ENCODE measurements at places on chromosomes 3 and 15.

GRCh38 chr3:21790466-21790865, 39.5 kb upstream of the ZNF385D start:
- no peak for DNase-seq

DNA sequence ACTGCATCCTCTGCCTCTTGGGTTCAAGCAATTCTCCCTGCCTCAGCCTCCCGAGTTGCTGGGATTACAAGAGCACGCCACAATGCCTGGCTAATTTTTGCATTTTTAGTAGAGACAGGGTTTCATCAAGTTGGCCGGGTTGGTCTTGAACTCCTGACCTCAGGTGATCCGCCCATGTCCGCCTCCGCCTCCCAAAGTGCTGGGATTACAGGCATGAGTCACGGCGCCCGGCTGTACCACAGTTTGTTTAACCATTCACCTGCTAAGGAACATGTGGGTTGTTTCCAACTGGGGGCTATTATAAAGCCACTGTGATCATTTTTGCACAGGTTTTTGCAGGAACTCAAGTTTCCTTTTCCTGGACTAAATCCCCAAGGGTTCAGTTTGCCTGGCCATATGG, 123.2 kb upstream of the RAP2B start:
- no peak for DNase-seq

GRCh38 chr3:7790141-7790540, 711.5 kb upstream of the LMCD1 start:
- no peak for DNase-seq

- no peak for DNase-seq
Observed at GRCh38 chr3:180264479-180264878, 227.7 kb upstream of the PEX5L start.

DNA sequence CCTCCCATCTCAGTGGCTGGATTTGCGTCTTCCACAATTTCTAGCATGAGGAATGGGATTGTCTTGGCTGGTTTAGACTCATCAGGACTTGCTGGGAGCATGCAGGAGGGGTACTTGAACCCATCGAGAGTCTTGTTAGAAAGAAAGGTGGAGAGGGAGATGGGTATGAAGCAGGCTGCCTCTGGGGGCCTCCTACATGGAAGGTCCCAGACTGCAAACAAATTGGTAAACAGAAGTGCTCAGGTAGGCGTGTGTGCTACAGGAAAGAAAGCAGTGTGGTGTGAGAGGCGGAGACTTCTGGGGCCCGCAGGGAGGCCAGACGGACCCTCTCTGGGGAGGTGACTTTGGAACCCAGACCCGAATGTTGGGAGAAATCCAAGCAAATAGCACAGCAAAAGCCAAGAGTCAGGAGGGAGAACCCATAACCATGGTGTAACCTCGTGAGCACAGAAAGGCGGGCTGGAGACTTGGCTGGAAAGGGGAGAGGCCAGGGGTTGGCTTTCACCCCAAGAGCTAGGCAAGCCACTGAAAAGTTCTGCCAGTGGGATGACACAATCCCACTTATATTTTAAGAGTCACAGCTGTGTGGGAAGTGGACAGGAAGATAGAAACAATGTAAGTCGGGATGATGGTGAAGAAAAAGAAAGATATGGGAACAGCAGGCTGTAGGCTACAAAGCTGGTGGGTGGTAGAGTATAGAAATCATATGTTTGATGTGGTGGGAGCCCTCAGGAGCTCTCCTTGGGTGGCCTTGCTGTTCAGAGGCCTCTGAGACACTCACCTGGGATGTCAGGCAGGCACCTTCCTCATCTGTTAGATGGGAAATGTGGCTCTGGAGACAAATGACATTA, 130.1 kb upstream of the PRR20G start:
- DNase-seq: no peak

DNA sequence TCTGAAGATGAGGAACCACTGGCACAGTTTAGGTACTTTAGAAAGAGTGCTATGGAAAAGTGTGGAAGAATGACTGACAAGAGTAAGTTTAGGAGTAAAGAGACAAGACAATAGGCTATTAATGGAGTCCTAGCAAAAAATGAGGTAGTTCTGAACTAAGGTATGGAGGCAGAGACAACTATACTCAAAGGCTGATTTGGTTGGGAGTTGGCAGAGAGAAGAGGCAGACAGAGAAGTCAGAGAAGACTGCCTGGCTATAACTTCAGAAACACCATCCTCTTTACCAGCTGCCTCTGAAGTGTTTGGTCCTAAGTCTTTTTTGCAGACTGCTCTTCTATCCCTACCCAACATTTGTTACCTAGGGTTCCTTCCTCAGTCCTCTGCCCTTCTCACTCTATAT, 19.2 kb downstream of the DYNC1LI1 start:
- DNase-seq: no peak

DNA sequence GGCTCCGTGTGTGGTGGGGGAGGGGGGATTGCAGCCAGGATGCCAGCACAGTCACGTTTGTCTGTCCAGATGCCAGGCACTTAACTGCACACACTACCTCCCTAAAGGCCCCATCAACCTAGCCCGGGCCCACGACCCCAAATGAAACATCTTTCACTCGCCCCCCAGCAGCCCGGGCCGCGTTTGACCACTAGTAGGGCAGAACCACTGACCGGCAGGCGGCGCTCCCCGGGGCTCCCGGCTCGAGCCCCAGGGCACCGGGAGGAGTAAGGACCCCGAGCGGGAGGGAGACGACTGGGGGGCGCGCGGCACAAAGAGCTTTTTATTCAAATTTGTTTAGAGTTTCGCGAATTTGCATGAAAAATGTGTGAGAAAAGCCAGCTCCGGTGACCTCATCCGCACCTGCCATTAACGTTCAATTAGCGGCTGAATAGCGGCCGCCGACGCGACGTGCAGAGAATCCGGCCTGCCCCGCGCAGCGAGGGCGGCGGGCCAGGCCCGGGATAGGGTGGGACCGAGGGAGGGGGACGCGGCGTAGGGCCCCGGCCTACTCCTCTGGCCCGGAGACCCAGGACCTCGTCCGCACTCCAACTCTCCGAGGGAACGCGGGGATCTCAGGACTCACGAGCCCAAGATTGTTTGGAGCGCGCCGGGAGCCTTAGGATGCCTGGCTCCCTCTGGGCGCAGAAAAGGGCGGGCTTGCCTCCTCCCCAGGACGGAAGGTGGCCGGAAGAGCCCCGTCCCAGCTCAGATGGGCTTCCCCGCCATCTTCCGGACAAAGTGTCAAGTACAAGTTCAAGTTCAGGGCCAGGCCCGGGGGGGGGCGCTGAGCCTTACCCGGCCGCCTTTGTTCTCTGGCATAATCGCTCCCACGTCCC, 64.9 kb upstream of the POLG start:
- DNase-seq: no peak

Measured in HS-5 (cell line).